ENCODE measurements at places on chromosomes 16 and 17.

DNA sequence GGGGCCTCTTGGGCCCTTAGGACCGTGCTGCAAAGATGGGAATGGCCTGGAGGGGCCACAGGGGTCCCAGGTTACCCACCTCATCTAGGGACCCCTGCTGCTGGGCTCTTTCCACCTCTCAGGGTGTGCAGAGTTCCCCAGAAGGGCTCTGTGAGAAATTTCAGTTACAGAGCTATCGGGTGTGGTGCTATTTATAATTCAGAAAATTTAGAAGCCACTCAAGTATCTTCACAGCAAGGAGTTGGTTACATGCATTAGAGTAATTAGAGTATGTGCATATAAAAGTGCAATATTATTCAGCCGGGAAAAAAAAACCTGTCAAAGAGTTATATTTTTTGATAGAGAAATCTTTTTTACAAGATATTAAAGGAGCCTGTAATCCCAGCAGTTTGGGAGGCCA lies 18.9 kb downstream of the C16orf90 start:
- no peak for DNase-seq

DNA sequence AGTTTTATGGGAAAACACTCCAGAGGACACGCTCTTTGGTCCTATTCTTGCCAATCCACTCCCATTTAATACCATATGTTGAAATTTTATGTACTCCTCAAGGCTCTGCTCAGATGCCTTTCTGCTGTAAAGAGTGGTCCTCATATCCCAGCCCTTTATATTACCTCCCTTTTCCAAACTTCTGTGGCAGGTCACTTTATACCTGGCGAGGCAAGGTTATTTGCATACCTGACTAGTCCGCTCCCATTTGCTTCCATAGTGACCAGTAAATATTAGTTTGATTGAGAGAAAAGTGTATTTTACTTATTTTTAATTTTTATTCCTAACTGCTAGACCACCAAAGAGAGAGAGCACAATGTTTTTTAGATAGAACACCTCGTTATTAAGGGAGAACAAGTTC lies 17.3 kb downstream of the KRT12 start:
- no peak for DNase-seq

GRCh38 chr17:31511195-31511578 lies 119.7 kb downstream of the RAB11FIP4 start:
- no peak for DNase-seq

GRCh38 chr17:77542011-77542410 lies 401.2 kb downstream of the SEC14L1 start:
- no peak for DNase-seq

GRCh38 chr17:71472809-71473789 lies 647.7 kb upstream of the SOX9 start:
- DNase-seq = no peak

DNA sequence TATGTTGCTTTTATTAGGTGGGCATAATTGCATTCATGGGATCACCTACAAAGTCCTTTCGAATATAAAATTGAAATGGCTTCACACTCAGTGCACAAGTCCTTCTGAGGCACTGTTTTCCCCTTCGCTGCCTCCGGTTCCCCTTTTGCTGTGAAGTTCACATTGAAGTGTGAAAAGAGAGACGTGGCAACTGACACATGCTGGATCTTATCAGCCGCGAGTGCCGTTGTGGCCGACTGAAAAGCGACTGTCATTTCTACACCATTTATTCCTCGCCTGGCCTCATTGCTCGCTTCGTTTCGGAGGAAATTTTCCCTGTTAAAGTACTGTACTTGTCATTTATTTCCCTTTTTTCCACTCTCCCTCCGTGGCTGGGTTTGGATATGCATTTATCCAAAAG lies 423.5 kb downstream of the MAF start:
- no peak for DNase-seq

DNA sequence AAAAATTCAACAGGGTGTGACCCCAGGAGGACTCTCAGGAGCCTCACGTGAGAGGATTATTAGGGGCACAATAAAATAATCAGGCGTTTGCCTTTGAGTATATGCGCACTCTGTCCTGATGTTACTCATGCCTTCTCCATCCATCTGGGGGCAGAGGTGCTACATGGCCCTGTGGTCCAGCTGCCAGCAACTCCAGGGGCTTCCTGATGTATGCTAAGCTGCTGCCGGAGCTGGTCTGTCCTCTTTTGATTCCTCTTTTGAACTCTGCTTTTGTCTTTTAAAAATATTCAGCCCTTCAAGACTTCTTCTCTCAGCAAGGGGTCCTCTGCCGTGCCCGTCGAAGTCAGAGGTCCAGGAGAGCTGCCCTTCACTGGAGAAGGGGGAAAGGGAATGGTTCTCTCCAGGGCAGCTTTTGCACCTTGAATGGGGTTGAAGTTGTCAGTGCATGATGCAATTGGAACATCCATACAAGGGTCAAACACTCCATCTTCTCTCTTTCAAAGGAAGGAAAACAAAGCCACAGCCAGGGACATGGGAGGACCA lies 431.4 kb downstream of the SHISA9 start:
- DNase-seq = no peak

DNA sequence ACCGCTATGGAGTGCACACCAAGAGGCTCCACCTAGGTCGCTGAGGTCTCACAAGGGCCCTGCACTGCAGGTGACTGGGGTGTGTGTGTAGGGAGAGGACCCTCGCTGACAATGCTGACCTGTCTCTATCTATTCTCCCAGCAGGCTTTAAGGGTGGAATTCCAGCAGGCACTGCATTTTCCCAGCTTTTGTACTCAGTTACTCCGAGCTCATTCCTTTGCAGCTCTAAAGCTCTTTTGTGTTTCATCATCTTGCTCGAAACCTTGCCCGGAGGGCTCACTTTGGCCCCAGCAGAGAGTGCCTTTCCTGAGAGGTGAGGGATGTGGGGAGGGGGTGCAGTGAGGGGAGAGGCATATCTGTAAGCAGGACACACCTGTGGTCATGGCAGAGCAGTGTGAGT lies 39.3 kb downstream of the SMPD3 start:
- DNase-seq = no peak

DNA sequence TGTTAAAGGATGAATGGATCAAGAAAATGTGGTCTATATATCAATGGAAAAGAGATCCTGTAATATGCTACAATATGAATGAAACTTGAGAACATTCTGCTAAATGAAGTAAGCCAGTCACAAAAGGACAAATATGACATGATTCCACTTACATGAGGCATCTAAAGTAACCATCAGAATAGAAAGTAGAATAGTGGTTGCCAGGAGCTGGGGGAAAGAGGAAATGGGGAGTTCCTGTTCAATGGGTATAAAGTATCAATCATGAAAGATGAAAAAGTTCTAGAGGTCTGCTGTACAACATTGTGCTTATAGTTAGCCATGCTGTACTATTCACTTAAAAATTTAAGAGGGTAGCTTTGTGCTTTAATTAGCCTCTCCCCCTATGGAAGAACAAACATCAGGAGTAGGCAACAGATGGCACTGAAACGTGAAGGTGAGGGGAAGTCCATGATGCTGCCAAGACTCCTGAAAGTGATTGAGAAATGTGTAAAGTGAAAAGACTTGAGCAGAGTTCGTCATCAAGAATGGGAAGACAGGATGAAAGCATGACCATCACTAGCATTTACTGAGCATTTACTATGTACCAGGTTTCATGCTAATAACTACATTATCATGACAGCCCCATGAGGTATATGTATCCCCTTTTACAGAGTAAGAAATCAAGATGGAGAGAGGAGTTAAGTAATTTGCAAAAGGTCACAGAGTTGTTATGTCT lies 167.2 kb downstream of the CYB561 start:
- DNase-seq = no peak

- DNase-seq = no peak
Measured at GRCh38 chr17:16255481-16255921, 38.5 kb downstream of the PIGL start.

- no peak for DNase-seq
Measured at GRCh38 chr16:81481207-81481821, 36.7 kb downstream of the CMIP start.

GRCh38 chr16:65845466-65846209 lies 520.9 kb upstream of the CDH5 start:
- no peak for DNase-seq

- DNase-seq = no peak
Measured at GRCh38 chr17:73740370-73740769, 96.1 kb upstream of the SDK2 start.

DNA sequence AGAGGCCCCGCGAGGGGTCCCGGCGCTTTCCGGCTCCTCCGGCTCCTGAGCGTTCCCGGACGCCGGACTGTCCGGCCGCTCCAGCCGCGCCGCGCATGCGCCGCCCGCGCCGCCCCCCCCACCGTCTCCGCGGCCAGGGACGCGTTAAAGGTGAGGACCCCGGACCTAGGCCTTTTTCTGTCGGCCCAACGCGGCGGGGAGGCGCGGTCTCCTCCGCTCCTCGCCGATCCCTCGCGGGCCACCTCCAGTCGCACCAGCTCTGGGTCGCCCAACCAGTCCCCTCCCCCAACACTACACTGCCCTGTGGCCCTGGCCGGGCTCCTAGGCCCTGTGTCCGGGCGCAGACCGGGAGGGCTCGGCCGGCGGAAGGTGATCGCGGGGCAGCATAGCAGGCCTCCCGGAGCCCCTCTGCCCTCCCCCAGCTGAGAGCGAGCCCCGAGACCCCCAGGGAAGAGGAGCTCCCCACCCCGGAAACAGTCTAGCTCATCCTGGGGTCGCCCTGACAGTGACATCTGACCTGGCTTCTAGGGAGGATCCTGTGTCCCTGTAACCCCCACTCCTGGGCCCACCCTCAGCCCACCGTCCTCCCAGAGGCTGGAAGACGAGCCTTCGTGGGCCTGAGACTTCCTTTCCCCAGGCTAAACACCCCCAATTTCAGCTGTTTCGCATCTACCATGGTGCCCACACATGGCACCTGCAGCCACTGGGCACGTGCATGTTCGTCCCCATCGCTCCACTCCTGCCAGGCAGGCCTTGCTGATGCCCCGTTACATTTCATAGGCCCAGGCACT lies 14.7 kb upstream of the BCAR1 start:
- no peak for DNase-seq

DNA sequence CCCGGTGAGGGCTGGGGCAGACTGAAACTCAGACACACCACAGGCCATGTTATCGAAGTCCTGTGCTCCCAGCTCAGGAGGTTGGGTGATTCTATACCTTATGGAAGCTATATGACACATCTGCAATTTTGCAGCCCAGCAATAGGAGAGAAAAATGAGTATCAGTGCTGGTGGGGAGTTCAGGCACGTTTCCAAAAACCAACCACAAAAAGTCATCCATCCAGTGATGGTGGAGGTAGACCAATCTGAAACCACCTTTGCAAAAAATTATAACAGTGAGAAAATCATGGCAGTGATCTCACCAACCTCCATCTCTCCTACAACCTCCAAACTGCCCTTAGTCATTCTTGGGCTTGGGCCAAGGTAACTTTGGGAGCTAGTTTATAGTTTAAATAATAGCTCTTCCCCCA lies 327.9 kb downstream of the SLC39A11 start:
- no peak for DNase-seq
